Activated T-helper 1 cell treated with Interleukin-2 at 50 U/mL for 16 hours (primary cell): ENCODE measurements at places on chromosomes 6 and 20.
A peak's percentile ranks its signal among the peaks of the same experiment; 100 is the strongest.

DNA sequence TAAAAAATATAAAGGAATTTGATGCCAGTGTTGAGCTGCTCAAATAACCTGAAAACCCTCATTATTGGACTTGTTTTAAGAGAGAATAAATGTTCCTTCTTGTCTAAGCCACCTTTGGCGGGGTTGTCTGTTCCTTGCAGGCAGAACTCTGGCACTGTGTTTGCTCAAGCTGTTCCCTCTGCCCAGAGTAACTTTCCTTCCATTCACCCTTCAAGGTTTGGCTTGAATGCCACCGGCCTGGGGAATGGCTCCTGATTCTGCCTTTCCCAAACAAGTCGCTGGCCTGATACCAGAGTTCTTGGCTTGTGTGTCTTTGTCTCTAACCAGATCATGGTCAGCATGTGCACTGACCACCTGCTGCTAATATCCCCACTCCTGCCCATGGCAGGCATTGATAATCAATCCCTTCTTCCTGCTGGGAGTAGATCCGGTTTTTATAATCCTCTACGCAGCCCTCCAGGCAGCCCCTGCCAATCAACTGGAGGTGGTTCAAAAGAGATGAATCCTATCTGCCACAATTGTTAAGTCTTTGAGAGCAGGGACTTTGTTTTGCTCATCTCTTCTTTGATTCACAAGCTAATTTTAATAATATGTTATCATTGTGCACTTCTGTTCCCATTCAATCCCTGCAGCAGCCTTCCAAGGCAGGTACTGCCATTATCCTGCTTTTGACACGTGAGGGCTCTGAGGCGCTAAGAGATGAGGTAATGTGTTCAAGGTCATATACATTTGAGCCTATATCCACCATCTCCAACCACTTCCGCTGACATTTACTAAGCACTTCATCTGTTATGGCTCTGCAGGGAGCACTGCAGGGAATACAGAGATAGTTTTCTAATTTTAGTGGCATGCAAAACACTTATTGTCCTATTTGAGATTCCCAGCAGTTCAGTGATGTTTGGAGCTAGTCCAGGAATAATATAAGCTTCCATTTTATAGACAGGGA, 3.1 kb upstream of the CCM2L start:
- no peak for DNase-seq

GRCh38 chr6:108616973-108617372, 56.3 kb downstream of the FOXO3 start:
- no peak for DNase-seq

DNA sequence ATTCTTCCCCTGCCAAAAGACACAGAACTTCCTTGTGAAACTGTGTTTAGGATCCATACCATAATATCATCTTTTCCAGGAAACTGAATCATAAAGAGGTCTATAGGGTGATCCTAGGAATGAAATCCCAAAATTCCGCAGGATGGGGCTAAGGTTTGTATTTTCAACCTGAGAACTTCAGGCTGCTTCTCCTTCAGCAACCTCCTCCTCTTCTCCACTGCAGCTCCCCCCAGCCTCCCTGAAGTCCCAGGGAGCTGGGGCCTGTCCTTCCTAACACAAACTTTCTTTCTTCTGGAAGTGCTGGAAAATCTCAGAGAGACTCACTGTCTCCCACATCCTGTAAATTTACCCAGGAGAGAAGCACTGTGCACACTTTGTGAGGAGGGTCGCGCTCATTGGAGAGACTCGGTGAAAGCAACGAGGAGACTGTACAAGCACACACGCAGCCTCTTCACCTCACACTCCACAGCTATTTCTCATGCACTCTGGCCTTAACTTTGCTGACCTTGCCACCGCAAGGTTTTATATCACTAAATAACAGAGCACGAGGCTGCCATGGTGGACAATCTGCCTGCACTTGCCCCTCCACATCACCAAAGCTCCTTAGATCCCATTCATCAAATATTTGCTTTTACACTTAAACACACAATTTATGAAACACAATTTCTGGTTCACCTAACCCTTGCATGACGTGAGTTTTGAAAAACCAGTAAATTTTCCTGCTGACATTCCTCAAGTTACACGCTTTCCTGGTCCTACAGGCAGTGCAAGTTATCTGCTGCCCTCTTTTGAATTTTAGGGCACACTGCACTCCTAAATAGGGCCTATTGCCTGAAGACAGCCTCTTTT, 14.3 kb downstream of the ID4 start:
- no peak for DNase-seq

- DNase-seq = no peak
These were observed 126.5 kb downstream of the HUS1B start for GRCh38 chr6:530425-530824.

GRCh38 chr20:3996399-3996798, 19.0 kb downstream of the RNF24 start:
- DNase-seq = no peak

DNA sequence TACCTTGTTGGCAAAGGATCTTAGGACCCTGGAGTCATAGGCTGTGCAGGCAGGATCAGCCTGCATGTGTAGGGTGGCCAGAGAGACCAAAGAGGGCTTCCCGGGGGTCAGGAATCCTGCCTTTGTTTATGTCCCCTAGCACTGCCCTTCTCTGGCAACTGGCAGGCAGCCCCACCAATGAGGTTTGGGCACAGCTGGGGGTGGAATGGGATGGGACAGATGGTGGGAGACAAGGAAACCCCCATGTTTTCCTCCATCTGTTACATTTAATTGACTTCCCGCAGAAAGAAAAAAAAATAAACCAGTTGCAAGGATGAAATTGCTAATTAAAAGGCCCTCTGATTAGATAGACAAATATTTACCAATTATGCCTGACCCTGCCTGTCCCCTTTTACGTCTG, 27.6 kb downstream of the CD40 start:
- no peak for DNase-seq

DNA sequence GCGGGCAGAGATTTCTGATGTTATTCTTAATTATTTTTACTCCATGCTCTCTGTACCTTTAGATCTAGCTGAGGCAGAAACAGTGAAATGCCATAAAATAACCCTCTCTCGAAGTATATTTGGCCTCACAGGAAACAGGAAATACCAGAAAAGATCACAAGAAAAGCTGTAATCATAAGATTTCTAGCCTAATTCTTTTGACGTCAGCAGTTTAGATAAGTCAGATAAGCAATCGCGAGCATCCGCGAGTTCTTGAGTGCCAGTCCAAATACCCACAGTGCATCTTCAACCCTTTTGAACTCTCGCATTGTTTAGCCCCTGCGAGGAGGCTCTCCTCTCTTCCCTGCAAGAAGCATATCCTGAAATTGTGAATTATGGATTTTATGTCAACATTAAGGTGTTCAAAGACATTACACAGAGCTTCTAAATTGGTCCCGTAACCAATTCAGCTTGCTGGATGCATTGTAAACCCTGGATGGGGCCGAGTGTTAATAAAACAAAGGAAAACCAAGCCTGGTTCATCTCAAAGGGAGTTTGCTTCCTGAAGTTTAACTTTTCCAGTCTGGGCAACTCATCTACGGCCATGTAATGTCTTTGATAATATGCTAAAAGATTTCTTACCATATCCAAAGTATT, 198.9 kb downstream of the MTFR2 start:
- no peak for DNase-seq

GRCh38 chr6:111631903-111632460, 26.3 kb upstream of the TRAF3IP2 start:
- DNase-seq = no peak

GRCh38 chr6:163390770-163391169, 23.7 kb upstream of the QKI start:
- no peak for DNase-seq

DNA sequence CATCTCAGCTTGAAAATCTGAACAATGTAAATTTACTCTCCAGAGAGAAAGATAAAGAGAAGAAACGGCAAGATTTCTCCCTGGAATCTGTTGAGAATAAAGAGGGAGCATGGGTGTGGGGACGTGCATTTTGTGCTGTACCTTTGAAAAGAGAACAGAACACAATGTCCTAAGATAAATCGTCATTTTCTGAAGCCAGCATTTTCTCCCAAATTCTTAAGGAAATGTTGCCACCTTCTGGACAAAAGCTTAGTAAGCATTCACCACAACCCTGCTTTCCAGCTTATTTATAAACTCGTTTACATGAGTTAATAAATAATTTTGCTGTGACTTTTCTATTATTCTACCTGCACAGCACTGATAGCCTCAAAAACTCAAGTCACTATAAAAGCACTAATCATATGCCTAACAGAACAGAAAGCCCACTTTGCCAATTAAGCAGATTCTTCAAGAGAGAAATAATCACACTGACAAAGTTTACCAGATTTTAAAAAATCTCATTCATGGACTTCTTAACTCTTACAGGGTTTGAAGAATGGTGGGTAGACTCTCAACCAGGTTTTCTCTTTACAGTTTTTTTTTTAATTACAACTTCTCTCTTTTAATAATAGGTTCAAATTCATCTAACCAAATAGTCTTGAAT, 155.8 kb downstream of the MBOAT1 start:
- no peak for DNase-seq

GRCh38 chr6:75409928-75410327, 83.7 kb downstream of the FILIP1 start:
- DNase-seq = no peak

GRCh38 chr6:13873288-13874190, 51.2 kb upstream of the RNF182 start:
- peak; percentile 49 for DNase-seq

GRCh38 chr6:39223061-39223460, 6.2 kb downstream of the KCNK5 start:
- DNase-seq = no peak

GRCh38 chr6:84033523-84034451, at the start of gene MRAP2:
Gene MRAP2 (plus strand): TSS chr6:84033772. CDS start chr6:84055319, 21,547 bp downstream.
- no peak for DNase-seq

GRCh38 chr20:35320396-35321126, 28.3 kb upstream of the FAM83C start:
- no peak for DNase-seq

- no peak for DNase-seq
These were observed 28.1 kb downstream of the RWDD2A start for GRCh38 chr6:83221276-83221675.

DNA sequence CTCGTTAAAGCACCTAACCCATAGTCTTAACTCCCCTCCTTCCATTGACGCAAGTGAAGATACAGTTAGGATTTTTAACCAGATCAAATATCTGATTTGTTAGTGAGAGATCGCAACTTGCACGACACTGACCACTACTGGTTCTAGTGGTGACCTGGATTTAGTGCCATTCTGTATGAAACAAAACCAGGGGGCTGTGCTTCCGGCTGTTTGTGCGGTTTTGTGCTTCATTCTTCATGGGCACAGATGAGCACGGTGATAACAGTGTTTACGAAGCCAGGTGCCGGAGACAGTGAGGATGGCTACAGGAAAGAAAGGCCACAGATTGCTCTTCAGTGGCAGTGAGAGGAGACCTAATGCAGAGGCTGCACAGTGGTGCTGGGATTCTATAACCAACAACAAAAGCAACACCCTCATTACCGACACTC, 75.5 kb downstream of the NOL4L start:
- peak; percentile 51 for DNase-seq

GRCh38 chr20:43220612-43221011, 30.9 kb upstream of the PTPRT start:
- DNase-seq = no peak

GRCh38 chr6:11188161-11188915, 44.1 kb downstream of the NEDD9 start:
- no peak for DNase-seq
